Stimulated activated CD8-positive, alpha-beta memory T cell treated with anti-CD3 and anti-CD28 coated beads, Interleukin-15, amount 100 ng/mL, for 4 hours (primary cell): ENCODE measurements at places on chromosomes 4 and X.
A peak's percentile ranks its signal among the peaks of the same experiment; 100 is the strongest.

- no peak for DNase-seq
These were observed 21.6 kb downstream of the ANKRD17 start for GRCh38 chr4:73237044-73237443.

DNA sequence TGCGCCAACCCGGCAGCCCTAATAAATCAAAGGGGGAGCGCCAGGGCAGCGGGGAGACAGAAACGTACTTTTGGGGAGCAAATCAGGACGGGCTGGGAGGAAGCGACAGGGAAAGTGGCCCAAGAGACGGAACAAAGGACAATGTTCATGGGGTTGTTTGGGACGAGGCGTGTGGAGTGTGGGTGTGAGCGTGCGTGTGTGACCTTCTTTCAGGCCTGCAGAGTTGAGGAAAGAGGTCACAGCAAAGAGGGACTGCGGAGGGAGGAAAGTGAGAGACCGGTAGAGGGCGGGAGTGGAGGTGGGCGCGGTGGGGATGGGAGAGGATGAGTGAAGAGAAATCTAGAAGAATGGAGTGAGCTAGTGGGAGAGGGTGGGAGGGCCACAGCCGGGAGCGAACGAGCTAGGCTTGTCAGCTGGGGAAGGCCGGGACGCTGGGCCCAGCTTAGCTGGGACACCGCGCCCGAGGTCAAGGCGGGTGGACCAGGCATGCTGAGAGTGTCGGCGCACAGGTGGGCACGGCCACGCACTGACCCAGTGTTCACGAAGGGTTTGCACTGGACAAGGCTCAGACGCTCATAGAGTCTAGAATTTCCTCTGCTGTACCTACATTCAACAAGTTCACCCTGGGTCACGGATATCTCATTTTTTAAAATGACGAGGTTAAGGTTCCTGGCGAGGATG, 14.7 kb upstream of the PITX2 start:
- no peak for DNase-seq

GRCh38 chrX:144840616-144841015, 406.7 kb upstream of the SPANXN1 start:
- no peak for DNase-seq

- no peak for DNase-seq
These were observed 691.3 kb upstream of the PCDH7 start for GRCh38 chr4:30028826-30029225.

- no peak for DNase-seq
These were observed 170.9 kb upstream of the GRIA3 start for GRCh38 chrX:123013141-123013540.

- no peak for DNase-seq
These were observed 284.7 kb upstream of the FTHL17 start for GRCh38 chrX:31356275-31357212.

- DNase-seq, result no peak
These were observed 130.5 kb upstream of the APOOL start for GRCh38 chrX:84873176-84873575.

GRCh38 chr4:98261405-98262291, 464 bp downstream of the RAP1GDS1 start:
- DNase-seq, result peak; percentile 17

- no peak for DNase-seq
These were observed 1.7 kb downstream of the FRAS1 start for GRCh38 chr4:78058591-78059523.

DNA sequence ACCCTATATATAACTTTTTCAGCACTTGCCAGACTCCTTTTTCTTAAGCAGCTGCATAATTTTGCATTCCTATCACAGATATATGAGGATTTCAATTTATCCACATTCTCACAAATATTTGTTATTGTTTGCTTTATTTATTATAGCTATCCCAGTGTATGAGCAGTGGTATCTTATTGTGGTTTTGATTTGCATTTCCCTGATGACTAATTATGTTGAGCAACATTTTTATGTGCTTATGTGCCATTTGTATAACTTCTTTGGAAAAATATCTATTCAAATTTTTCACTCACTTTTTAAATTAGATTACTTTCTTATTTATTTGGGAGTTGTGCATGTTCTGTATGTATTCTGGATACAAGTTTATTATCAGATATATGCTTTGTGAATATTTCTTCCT, 361.9 kb downstream of the KCTD8 start:
- DNase-seq, result no peak
